Stimulated activated CD4-positive, alpha-beta T cell treated with anti-CD3 and anti-CD28 coated beads, Interleukin-1b, Interleukin-23, amount 100 ng/mL, for 24 hours (primary cell): ENCODE measurements at places on chromosomes 5 and 9.

- no peak for DNase-seq
These were observed 8.2 kb upstream of the AHRR start for GRCh38 chr5:313265-313664.

- DNase-seq = no peak
These were observed 35.6 kb downstream of the KLHL3 start for GRCh38 chr5:137700282-137700680.

GRCh38 chr9:24011881-24012280, 185.8 kb upstream of the ELAVL2 start:
- no peak for DNase-seq

DNA sequence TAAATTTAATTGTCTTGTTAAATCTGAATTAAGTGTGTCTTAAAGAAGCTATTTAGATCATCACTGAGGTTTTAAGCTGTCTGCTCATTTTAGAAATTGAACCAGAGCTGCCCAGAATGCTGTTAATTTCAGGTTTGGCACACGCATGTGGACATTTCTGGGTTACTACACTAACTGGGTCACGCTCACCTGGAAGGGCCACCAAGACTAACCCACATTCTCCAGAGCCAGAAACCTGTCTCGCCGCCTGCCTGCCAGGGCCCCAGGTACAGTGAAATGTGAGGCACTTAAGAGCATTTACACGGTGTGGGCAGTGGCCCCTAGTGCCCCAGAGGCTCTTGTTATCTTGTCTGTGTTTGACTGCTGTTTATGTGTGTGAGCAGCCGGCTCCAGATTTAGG, 46.6 kb downstream of the ATP10B start:
- no peak for DNase-seq

DNA sequence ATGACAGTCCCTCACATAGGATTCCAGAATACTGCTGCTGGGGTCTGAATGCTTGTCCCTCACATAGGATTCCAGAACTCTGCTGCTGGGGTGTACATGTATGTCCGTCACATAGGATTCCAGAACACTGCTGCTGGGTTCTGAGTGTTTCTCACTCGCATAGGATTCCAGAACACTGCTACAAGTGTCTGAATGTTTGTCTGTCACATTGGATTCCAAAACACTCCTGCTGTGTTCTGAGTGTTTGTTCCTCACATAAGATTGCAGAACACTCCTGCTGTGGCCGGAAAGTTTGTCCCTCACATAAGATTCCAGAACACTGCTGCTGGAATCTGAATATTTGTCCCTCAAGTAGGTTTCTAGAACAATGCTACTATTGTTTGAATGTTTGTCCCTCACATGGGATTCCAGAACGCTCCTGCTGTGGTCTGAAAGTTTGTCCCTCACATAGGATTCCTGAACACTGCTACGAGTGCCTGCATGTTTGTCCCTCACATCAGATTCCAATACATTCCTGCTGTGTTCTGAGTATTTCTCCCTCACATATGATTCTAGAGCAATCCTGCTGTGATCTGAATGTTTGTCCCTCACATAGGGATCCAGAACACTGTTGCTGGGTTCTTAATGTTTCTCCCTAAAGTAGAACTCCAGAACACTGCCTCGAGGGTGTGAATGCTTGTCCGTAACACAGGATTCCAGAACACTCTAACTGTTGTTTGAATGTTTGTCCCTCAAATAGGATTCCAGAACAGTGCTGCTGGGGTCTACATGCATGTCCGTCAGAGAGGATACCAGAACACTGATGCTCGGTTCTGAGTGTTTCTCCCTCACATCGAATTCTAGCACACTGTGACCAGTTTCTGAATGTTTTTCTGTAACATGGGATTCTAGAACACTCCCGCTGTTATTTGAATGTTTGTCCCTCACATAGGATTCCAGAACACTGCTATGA, 200.4 kb downstream of the FOXD4L6 start:
- no peak for DNase-seq

GRCh38 chr5:131992370-131992769, 19.1 kb downstream of the ACSL6 start:
- DNase-seq = no peak

DNA sequence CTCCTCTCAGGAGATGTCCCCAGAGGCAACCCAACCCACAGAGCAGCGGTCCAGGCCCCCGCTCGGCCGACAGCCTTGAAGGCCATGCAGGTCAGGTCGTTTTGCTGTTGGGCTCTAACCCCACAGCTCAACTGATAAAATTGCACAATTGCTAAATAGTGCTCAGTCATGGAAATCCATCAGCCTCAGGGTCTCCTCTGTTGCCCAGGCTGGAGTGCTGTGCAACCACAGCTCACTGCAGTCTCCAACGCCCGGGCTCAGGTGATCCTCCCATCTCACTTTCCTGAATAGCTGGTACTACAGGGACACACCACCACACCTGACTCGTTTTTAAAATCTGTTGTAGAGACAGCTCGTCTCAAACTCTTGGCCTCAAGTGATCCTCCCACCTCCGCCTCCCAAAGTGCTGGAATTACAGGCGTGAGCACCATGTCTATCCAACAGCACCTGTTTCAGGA, 18.3 kb downstream of the BRD3OS start:
- DNase-seq = no peak

GRCh38 chr5:14879393-14879792, 7.8 kb upstream of the ANKH start:
- no peak for DNase-seq

DNA sequence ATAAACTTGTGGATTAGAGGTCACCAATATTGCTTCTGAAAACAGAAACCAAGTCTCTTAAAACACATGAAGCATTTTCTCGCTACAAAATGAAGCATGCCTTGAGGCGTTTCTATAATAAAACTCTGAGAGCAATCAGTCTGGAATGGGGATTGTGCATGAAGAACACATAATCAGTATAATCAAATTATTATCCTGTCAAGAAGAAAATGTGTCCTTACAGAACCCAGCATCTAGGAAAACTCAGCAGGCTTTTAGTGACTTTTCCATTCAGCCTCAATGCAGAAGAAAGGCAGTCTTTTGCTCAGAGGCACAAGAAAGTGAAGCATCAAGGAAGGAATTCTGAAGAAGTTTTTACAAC, 121.9 kb downstream of the CDH18 start:
- DNase-seq = no peak

- DNase-seq = no peak
These were observed 1765.3 kb downstream of the EFNA5 start for GRCh38 chr5:105905392-105905791.

DNA sequence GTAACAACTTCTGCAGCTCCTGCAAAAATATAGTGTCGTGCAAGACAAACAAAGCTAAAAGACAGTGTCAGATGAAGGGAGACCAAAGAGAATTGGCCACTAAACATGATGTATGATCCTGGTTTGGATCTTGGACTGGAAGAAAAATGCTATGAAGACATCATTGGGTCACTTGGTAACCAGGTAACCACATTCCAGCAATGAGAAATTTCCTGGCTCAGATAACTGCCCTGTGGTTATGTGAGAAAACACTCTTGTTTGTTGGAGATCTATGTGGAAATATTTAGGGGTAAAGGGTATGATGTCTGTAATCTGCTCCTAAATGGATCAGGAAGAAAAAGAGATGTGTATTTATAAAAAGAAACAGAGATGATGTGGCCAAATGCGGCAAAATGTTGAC, 45.5 kb upstream of the ANKRD33B start:
- DNase-seq = no peak

GRCh38 chr5:148401604-148402003, 17.8 kb downstream of the FBXO38 start:
- no peak for DNase-seq

- DNase-seq = no peak
These were observed 145.2 kb downstream of the EDIL3 start for GRCh38 chr5:84239494-84239893.

GRCh38 chr9:113572076-113572861, 108.7 kb downstream of the RGS3 start:
- no peak for DNase-seq

DNA sequence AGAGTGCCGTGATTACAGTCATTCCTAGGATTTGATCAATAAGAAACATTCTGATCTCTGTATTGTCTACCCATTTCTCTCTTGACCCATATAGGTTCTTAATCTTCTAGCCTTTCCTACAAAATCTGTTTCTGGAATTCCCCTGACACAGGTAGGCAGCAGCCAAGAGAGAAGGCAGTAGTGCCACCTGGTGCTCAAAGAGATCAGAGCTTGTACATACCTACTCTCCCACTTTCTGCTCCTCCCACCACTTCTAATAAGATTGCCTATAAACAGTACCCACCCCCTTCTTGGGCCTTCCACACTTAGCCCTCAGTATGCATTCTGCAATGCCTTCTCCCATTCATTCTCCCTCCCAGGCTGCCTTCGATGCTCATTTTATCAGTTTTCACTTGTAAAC, 117.4 kb upstream of the RORB start:
- DNase-seq = no peak

DNA sequence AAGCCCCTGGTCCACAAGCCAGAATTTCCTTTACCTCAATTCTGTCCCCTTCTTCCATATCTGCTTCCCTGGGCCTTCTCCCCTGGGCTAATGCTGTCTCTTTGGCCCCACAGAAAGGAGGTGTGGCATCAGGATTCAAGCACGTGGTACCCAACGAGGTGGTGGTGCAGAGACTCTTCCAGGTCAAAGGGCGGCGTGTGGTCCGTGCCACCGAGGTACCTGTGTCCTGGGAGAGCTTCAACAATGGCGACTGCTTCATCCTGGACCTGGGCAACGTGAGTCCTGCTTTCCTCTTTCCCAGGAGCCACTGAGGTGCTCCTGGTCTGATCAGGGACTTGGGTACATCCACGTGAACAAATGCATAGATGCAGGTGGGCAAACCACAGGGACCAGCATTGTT, 42.6 kb downstream of the GSN start:
- DNase-seq = no peak
